ENCODE measurements at places on chromosomes 1 and 21.

DNA sequence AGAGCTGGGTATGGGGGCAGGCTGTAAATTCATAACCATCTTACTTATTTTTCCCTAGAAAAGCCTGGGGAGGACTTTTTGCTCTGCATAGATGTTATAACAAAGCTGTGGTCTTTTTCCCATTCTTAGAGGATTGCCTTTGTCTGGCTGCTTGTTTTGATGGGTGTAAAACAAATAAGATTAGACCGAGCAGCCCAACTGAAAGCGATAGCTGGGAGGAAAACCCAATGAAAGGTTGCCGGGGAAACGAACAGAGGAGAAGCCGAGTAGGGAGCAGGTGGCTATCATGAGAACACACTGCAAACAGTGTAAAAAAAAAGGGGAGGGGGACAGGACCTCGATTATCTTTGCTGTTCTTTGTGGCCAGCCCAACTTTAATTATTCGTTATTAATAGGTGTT is 1.9 kb downstream of the ELAVL4 start:
- DNase-seq: peak; percentile 29

GRCh38 chr1:90192408-90192807 is 197.5 kb downstream of the ZNF326 start:
- no peak for DNase-seq

- DNase-seq: no peak
Observed at GRCh38 chr1:235017719-235018118, 110.9 kb downstream of the TOMM20 start.

DNA sequence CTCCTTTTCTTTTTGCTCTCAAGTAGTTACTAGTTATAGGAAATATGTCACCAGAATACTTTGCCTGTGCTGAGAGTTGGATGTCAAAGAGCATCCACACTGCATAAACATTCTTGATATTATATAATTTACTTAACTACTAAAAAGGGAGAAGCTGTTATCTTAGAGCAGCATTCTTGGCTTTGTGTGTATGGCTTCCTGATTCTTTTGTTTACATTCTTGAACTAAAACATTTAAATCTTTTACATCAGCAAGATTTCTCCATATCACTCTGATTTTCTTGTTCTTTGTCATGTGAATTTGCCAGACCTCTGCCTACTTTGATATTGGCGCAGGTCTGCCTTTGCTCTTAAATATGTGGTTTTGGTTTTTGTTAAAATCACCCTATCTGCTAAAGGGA is 48.8 kb downstream of the SUCO start:
- DNase-seq: no peak

GRCh38 chr1:231750296-231750695 is 123.7 kb downstream of the DISC1 start:
- no peak for DNase-seq

DNA sequence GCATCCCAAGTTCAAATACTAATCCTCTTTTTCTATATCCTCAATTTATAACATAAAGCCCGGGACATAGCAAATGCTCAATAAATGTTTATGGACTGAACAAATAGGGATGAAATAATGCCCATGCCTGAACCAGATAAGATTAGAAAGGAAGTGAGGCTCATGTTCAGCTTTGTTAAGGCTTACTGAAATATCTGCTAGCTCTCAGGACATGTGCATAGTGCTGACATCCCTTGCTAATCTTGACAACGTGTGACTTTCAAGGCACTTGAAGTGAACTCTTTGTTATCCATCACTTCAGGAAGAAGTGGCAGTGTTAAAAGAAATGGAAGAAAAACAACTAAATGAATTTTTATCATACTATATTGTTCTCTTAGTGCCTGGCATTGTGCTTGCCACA is 260.3 kb upstream of the SGIP1 start:
- DNase-seq: no peak

GRCh38 chr1:119914071-119914470 is 17.8 kb upstream of the ADAM30 start:
- no peak for DNase-seq

GRCh38 chr1:155623357-155623756 is 13.3 kb downstream of the MSTO1 start:
- no peak for DNase-seq

DNA sequence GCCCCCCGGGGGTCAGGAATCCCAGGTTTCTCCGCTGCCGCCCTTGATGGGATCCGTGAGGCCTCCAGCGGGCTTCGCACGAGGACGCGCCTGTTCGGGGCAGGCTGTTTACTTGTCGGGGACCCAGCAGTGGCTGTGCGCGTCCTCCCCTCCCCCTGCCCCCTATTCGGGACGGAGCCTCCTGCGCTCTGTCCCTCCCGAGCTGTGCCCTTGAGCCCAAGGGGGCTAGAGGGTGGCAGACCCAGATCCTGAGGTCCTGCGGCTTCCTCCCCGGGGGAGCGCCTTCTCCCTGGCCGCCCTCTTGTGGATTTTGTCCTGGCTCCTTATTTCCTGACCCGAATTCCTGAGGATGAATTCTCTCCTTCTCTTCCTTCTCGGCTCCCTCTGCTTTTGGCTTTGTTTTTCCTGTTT is 38.4 kb downstream of the PIK3CD start:
- DNase-seq: no peak

GRCh38 chr21:46150491-46151121 is 4.8 kb downstream of the FTCD start:
- no peak for DNase-seq

GRCh38 chr1:54325703-54326461 is 80.3 kb downstream of the SSBP3 start:
- DNase-seq: no peak

- no peak for DNase-seq
Observed at GRCh38 chr1:195663549-195664280, 944.5 kb downstream of the KCNT2 start.
